ENCODE measurements at places on chromosomes 5 and 9.
A peak's percentile ranks its signal among the peaks of the same experiment; 100 is the strongest.

- DNase-seq, result no peak
Observed at GRCh38 chr5:34511915-34512314, 144.2 kb upstream of the RAI14 start.

GRCh38 chr9:71734950-71735349, 33.4 kb downstream of the CEMIP2 start:
- no peak for DNase-seq

- no peak for DNase-seq
Observed at GRCh38 chr5:117982691-117983090, 1005.7 kb downstream of the DTWD2 start.

- DNase-seq, result no peak
Observed at GRCh38 chr9:27059907-27060306, 49.1 kb upstream of the TEK start.

GRCh38 chr5:148794729-148795561, 31.5 kb upstream of the ADRB2 start:
- DNase-seq, result no peak

DNA sequence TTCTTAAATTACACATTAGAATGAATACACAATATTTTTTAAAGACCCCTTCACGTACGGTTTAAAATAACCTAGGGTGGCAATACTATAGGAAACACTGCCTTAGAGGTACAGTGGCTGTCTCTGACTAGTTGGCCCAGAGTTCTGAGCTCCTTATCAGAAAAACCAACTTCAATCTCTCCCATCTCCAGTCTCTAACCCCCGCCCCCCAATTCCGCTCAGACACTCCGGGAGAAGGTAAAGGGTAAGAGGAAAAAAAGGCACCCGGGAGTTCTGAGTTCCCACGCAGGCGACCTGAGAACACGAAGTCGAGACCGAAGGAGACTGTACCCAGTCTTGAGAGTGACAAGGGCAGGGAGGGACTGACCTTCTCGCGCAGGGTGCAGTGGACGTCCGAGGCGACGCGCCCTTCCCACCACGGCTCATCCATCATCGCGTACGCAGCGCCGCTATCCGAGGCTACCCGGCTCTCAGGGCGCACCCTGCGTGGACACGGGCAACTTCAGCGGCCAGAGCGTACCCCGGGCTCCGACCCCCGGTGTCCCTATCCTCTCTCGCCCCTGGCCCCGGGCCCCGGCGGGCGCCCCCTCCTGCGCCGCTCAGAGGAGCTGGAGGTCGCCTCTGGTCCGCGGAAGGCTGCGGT, 752 bp downstream of the CCNJL start:
- no peak for DNase-seq

DNA sequence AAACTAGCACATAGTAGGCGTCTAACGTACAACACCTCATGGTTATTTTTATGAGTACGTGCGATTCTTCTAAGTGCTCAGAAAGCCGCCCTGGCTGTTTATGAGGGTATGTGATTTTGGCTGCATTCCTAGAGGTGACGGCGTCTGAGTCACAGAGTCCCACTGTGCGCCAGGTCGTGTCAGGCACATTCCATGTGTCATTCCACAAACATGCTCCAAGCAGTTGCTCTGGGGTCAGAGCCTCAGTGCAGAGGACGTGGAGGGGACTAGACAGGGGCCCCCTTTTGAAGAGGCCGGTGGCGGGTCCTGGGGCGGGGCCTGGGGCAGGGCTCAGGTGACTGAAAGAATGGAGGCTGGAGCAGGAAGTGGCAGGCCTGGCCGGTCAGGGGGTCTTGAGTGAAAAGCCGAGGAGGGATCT, 51.9 kb downstream of the NEK6 start:
- DNase-seq, result peak; percentile 56

GRCh38 chr5:163434401-163434866, 3.0 kb upstream of the CCNG1 start:
- DNase-seq, result no peak

GRCh38 chr9:5879419-5880181, 11.1 kb upstream of the MLANA start:
- no peak for DNase-seq

DNA sequence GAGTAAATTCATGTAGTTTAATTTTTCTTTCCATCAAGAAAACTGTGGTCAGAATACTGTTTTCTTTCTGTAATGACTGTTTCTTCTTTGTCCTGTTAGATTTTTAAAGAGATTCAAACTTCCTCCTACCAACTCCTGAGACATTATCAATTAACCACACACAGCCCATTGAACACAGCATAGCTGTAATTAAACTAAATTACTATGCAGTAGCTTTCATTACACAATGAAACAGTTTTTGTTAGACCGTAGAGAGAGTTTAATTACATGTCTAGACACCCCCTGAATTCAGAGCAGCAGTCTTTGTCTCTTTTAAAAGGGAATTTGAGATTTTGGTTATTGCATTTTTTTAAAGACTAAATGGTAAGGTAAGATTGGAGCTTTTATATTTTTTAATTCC, 77.5 kb downstream of the STARD4 start:
- no peak for DNase-seq

DNA sequence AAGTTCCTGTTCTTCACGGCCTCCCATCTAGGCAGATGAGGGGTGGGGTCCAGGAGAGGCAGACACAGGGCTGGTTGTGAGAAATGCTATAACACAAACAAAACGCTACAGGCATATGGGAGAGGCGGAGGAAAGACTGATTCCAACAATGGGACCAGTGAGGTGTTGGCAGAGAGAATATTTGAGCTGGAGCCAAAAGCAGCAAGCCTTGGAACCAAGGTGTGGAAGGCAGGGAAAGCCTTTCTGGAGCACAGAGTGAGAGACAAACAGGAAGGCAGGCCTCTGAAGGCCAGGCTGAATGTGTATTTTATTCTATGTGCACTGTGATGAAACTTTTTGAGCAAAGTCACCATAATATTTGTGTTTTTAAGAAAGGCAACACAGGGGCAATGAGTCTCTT, 2.9 kb downstream of the ATPSCKMT start:
- DNase-seq, result no peak

DNA sequence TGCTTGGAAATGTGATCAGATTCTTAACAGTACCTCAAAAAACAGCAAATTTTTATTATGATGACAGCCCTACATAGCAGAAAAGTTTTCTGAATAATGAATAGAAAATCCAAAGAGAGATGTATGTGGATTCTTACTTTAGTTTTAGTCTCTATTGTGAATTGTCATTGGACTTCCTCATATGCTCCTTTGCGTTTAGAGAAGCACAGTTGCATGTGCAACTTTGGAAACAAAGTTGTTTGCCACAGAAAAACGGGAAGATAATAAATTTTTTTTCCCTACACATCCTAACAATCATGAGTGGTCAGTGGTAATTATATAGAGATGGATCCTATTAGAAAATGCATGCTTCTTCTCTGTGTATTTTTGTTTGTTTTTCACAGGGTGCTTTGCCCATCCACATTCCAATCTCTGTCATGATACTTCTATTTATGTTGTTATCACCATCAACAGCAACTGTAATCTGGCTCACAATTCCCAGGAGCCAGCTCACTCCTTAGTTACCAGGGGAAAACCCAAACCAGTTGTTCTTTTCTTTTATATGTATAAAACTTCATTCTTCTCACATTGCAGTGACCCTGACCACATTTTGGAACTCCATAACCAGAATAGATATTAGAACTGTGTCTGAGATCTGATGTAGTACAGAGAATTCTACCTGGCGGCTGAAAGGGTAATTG, 118.7 kb downstream of the NDUFS4 start:
- no peak for DNase-seq

DNA sequence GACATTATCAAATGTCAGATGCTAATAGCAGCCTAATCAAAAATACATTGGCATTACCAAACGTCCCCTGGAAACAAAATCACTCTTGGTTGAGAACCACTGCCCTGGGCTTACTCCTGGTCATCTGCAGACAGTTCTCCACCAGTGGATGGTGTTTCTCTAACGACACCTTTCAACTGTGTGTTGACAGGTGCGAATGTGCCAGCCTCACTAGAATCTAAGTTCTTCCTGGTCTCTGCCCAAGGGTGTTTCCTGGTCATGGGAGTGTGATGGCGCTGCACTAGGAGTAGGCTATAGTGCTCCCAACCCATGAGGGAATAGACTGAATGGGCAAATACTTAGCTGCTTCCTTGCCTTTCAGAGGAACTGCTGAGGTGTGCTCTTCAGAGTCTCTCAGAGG, 105.9 kb downstream of the MRPS27 start:
- DNase-seq, result no peak

- no peak for DNase-seq
Observed at GRCh38 chr5:81052325-81052724, 92.2 kb downstream of the RASGRF2 start.

- no peak for DNase-seq
Observed at GRCh38 chr5:151066920-151067319, 13.9 kb downstream of the TNIP1 start.
